ENCODE measurements at places on chromosomes 12 and 14. TPM values are rescaled to one million over a fixed set of nuclear protein-coding genes. Genes with fewer than 3 reads are reported as not detected.

RNU4-1 gene
- not detected for total RNA-seq

WNT1 gene
- not detected for total RNA-seq

GLT1D1 gene
- 0.14 TPM for total RNA-seq

GALNT8 gene
- total RNA-seq = 0.27 TPM

RAPGEF3 gene
- total RNA-seq = 9.0 TPM

BEGAIN gene
- total RNA-seq = 1.3 TPM

TAS2R19 gene
- total RNA-seq = not detected

NUP107 gene
- 58.3 TPM for total RNA-seq

APOF gene
- total RNA-seq = not detected

Measured in G401 (cell line).